Activated CD4-positive, alpha-beta T cell treated with anti-CD3 and anti-CD28 coated beads for 36 hours (primary cell): ENCODE measurements at places on chromosomes 6 and 20.
A peak's percentile ranks its signal among the peaks of the same experiment; 100 is the strongest.

GRCh38 chr20:24996449-24997377 is 4.2 kb upstream of the APMAP start:
- no peak for DNase-seq

GRCh38 chr20:22578221-22579118 is 5.9 kb downstream of the FOXA2 start:
- DNase-seq, result no peak

- DNase-seq, result no peak
Observed at GRCh38 chr6:133947302-133947900, 5.6 kb upstream of the TBPL1 start.

DNA sequence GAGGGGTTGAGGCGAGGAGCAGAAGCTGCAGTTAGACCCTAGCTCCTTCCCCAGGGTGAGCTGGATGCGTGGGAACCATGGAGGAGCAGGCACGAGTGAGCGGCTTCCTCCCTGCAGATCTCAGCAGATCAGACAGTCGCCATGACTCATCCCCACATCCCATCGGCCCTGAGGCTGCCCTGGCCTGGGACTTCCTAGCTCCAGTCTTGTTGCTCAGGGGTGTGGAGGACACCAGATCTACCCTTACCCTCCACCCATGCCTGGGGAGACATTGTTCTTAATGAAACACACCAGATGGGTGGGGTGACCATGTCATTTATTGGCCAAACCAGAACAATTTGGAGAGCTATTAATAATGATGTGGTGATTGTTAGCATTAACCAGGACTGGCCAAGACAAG is 36.3 kb upstream of the TGM2 start:
- no peak for DNase-seq

DNA sequence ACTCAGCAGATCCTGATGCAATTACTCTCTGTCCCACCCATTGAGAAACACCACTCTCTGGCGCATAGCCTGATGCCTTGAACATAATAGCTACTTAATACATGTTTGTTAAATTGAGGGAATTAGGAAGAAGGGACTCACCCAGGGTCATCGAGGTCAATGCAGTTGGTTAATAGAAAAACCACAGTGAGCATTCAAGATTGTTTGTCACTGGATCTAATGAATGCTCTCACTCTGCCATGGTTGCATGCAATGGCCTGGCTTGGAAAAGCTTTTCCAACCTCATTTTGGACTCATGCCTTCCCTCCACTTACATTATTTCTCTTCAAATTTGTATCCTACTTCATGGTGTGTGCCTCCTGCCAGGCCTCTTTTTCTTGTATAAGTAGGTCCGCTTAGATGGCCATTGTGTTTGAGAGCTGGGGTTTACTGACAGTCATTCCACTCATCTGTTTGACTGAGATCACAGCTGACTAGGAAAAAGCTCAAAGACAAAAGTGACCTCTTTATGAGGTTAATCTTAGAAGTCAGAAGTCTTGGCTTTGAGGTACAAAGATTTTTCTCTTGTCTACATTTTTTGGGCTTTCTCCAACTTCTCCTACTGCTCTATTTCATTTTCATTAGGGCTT is 154.8 kb upstream of the RAB32 start:
- DNase-seq, result no peak

DNA sequence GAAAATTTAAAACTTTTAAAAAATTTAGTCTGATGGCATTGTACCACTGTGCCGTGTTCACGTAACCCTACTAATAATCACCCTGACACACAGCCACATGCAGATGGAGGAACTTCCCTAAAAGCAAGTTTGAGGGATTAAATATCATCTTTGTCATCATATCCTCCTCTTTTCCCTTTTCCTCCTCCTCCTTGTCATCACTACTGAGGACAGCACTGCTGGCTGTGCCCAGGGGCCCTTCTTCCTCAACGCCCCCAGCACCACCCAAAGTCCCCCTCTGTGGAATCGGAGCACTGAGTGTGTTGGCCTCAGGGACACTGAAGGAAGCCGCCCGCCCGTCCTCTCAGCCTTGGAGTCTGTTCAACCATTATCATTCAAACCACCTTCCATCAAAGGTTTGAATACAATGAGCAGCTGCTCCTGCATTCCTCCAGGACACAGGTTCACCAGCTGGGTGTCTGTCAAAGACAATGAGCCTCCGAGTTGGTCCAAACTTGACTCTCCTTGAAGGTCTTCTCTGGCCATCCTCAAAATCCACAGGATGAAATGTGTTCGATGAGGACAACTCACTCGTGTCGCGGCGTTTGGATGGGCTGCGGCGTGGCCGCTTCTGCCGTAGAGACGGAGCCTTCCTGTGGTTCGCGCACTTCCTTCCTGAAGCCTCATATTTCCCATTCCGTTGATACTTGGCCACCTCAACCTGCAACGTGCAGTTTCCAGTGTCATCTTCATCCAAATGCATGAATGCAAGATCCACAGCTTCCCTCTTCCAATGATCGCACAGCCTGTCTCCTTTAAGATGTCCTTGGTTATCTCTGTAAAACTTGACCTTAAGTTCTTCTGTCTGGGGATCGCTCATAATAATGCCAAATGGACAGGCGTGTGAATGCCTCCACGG is 23.3 kb downstream of the NQO2 start:
- DNase-seq, result peak; percentile 52

DNA sequence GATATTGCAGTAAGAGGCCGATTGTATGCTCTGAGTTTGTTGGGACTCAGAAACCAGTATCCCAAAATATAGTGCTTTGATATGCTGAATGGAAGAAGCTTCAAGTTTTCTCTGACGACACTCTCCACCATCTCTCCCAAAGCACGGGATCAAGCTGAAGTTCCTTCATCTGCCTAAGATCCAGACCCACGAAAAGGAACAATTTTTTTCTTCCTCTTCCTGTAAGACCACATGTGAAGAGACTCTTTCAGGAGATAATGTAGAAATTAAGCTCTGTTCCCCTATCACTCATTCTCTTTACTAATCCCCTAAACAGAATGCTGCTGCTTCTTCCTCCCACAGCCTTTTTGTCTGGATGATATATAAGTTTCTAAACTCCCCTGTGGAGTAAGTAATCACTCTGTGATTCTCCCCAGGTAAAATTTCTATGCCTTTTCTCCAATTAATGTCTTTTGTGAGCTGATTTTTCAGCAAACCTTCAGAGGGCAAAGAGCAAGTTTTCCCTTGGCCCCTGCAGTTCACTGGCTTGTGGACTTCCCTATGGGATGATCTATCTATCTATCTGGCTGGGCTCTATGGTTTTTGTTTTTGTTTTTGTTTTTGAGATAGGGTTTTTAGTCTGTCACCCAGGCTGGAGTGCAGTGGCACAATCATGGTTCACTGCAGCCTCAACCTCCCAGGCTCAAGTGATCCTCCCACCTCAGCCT is 13.5 kb upstream of the PNRC1 start:
- no peak for DNase-seq
